ENCODE measurements at places on chromosomes 7 and 10.

DNA sequence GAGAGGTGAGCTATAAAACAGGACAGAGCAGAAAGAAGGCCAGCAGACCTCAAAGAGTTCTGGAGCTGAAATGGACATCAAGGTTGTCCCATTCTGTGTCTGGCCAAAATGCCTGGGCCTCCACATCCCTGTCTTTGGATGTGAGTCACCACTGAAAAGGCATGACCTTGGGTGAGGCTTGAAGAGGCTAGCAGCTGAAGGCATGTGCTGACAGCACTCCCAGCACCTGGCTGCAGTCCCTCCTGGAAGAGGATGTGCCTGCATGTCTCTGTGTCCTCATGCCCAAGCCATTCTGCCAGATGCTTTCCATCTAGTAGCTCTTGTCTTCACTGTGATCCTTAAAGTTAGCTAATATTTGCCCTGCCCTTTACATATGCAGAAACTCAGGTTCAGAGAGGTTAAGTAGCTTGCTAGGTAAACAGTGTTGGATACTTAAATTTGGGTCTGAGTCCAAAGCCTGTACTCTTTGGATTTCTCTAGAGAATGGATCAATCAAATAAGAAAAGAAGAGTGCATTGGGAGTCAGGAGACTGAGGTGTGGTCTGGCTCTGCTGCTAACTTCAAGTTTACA is 35.8 kb downstream of the HECW1 start:
- DNase-seq: no peak

DNA sequence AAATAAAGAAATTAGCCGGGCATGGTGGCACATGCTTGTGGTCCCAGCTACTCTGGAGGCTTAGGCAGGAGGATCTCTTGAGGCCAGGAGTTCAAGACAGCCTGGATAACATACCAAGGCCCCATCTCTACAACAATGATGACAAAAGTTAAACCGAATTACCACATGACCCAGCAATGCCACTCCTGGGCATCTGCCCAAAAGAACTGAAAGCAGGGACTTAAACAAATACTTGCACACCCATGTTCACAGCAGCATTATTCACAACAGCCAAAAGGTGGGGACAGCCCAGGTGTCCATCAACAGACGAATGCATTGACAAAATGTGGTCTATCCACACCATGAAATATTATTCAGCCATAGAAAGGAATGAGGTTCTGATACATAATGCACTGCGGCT is 83.9 kb downstream of the HIP1 start:
- no peak for DNase-seq

- DNase-seq: no peak
Observed at GRCh38 chr10:89351780-89352597, 24.2 kb downstream of the IFIT3 start.

DNA sequence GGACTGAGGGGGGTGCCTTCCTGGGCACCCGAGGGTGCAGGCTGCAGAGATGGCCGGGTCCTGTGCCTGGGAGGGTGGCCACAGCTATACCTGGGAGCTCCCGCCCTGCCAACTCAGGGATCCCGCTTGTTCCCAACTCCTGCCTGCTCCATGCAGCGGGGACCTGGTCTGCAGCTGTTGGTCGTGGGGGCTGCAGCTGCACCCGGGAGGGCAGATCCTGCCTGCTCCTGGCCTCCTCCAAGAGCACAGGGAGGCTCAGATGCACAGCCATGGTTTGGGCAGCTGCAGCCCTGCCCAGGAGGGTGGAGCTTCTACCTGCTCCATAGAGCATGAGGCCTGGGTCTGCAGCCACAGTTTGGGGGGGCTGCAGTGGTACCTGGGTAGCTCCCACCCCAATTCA is 13.3 kb upstream of the TCTN3 start:
- DNase-seq: no peak

- no peak for DNase-seq
Observed at GRCh38 chr7:139084709-139085108, 24.8 kb downstream of the ZC3HAV1 start.

- no peak for DNase-seq
Observed at GRCh38 chr7:117630501-117630900, 150.7 kb downstream of the CFTR start.

GRCh38 chr10:124663766-124664360 is 80.3 kb downstream of the FAM53B start:
- DNase-seq: no peak

- DNase-seq: no peak
Observed at GRCh38 chr7:99928994-99929729, at the start of gene GJC3. GJC3 (minus strand) TSS chr7:99929620; CDS start chr7:99929620, 0 bp downstream.

DNA sequence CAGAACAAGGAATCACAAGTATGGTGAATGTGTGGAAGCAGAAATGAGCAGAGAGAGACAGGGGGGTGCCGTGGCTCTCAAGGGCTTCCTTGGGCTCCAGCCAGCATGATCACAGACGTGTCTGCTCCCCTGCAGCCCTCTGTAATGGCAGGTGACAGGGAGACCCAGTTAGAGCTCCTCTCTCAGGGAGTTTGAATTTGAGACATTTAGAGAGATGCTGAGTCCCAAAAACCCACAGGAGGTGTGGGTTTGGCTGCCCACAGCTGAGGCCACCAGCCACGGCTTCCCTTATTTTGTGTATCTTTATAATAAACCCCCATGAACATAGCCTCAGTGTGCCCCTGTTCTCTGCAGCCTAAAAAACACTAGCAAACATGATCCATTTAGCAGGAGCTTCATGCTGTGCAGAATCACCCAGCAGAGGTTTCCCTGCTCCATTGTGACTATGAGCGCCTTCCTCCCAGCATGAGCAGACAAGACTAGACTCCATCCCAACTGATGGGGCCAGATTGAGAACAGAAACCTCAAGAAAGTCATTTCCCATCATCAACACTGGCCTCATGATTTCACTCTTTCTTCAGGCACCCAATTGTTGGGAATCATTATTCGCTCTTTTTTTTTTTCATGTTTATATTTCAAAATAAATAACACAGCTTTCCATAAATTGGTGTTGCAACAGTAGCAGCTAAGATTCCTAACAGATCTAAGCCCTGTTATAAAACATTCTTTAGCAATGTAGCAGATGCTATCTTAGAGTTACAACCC is 13.4 kb downstream of the NOD1 start:
- DNase-seq: no peak

GRCh38 chr7:66283003-66283920 is 78.1 kb downstream of the TPST1 start:
- no peak for DNase-seq

- DNase-seq: no peak
Observed at GRCh38 chr10:129334266-129334665, 132.8 kb upstream of the MGMT start.

GRCh38 chr7:22179442-22179879 is 177.5 kb downstream of the RAPGEF5 start:
- DNase-seq: no peak

- DNase-seq: no peak
Observed at GRCh38 chr10:117341061-117341460, 34.2 kb downstream of the PDZD8 start.

DNA sequence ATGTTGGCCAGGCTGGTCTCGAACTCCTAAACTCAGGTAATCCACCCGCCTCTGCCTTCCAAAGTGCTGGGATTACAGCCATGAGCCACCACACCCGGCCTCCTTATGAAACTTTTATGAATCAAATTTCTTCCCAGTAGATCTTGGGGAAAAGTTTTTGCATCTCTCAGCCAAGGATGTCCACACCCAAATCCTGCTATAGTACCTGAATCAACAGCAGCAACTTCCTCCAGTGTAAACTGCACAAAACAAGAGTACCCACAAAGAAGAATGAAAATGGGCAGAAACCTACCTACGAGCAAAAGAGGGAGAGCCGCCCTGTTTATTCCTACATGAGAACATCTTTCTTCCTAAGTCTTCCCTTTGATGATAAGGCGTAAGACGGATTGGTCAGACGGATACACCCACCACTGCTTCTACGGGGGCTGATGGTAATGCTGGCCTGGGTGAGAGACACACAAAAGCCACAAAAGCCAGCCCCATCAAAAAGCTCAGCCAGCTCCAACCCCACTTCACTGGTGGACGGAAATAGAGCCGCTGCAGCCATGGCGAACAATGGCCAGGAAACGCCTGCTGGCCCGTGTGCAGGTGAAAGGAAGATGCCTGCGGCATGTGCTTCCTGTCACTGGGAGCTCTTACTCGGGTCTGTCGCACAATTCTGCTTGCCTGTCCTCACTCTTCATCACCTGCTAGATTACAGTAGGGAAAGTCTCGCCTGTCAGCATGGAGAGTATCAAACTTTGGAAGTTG is 10.4 kb downstream of the JCAD start:
- no peak for DNase-seq

GRCh38 chr7:280461-280860 is 9.5 kb upstream of the FOXL3 start:
- DNase-seq: no peak

- no peak for DNase-seq
Observed at GRCh38 chr7:29099896-29100847, 46.2 kb downstream of the CPVL start.

DNA sequence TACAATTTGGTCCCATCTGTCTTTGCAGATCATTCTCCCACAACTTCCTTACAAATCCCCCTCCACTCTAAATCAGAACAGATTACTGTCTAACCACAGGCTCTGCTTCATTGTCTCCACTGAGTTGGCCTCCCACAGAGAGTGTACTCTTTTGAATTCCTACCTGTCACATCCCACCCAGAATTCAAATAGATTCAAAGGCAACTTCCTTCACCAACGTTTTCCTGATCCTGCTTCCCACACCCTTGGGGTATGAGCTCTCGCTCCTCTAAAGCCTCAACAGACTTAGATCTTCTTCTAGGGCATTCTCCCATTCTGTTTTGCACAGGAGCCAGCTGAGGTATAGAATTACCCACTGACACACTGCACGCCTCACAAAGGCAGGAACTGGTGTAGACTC is 197.8 kb upstream of the CDCA7L start:
- DNase-seq: no peak

DNA sequence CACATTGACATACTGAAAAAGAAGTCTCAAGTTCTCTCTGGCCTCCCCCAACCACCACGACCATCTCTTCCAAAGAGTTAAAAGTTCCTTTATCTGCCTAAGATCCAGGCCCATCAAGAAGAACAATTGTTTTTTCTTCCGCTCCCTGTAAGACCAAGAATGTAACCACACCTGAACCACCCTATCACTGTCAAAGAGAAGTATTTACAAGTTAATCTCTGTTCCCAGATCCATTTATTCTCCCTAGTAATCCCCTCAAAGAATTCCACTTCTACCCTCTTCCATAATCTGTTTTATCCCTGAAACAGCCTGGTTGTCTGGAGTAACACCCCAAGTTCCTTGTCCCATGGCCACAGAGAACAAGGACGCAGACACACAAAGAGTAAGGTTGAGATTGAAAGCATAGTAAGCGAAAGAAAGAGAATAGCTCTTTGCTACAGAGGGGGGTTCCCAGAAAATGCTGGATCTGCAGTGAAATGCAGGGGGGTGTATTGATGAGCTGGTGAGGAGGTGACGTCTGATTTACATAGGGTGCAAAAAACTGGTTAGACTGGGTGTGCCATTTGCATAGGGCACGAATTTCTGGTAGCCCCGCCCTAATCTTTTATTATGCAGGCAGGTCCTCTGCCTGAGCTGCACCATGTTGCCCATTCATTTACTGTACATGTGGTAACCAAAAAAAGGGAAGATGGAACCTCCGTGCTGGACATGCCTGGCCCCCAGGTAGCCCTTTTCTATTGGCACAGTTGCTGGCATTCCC is 122.0 kb downstream of the SKIDA1 start:
- DNase-seq: no peak

DNA sequence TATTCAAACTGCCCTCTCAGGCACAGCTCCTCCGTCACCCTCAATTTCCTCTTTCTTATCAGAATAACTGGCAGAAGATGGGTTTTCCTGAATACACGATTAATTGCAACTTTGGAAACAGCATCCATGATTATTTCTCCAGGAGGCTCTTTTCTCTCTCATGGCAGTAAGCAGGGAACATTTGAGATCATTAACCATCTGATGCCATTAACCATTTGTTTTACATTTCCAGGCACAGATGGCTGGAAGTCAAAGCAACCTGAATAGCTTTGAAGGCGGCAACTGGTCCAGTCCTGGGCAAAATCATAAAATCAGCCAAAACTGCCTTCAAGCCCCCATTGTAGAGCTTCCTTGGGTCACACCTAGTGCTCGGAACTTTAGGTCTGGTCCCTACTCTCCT is 289.5 kb upstream of the AOAH start:
- DNase-seq: no peak

DNA sequence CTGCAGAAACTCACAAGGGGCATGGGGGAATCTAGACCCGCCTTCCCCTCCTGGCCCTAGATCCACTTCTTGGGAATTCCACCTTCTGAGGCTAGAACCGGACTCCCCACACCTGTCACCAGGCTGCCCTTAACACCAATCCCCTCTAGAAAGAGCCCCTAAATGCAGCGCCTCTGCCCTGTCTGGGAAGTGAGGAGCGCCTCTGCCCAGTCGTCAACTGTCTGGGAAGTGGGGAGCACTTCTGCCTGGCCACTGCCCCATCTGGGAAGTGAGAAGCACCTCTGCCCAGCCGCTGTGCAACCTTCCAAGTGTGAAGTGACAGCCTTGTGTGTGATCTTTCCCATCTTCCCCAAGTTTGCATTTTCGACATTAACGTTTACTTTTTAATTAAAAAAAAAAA is 8.8 kb downstream of the RCC1L start:
- no peak for DNase-seq

DNA sequence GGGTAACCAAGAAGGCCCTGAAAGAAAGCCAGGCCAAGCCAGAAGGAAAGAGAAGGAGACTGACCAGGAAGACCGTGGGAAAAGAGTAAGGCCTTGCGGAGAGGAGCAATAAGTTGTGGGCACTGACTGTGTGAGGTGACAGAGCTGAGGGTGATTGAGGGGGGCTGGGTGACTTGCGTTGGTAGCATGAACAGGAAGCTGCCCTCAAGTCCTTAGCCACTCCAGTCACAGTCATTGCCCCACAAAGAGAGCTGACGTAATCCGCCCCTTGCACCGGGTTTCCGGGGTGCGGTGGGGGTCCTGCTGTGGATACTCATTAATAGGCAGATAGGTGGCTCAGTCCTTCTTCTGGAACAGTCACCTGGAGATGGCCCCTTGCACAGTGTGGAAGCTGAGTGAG is 16.1 kb upstream of the DMBT1 start:
- no peak for DNase-seq

- DNase-seq: no peak
Observed at GRCh38 chr10:92814790-92815189, 33.5 kb upstream of the EXOC6 start.

DNA sequence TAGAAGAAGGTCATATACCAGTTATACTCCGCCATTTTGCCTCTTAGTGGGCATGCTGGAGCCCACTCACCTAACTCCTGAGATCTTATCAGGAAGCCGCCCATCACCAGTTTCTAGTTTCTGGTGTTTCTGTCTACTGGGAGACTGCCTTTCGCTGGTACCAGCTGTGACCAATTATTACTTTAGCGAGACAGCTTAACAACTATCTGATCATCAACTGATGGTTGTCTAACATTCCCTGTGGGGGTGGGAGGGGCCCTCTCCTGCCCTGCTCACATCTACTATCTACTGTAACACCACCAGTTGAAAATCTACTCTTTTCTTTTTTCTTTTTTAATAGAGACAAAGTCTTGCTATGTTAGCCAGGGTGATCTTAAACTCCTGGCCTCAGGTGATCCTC is 46.2 kb upstream of the C10orf67 start:
- DNase-seq: no peak

- no peak for DNase-seq
Observed at GRCh38 chr10:35563261-35563891, 41.8 kb upstream of the GJD4 start.

- no peak for DNase-seq
Observed at GRCh38 chr10:43957267-43958070, 308.8 kb upstream of the ZNF32 start.
